ENCODE measurements at places on chromosomes 12 and 14. TPM values are rescaled to one million over a fixed set of nuclear protein-coding genes. Genes with fewer than 3 reads are reported as not detected.

Gene DTX3
- total RNA-seq, result 22.9 TPM

Gene NR2C1
- 29.1 TPM for total RNA-seq

Gene NINJ2
- total RNA-seq, result not detected

Gene REC8
- total RNA-seq, result 1.2 TPM

Gene OXA1L
- 39.1 TPM for total RNA-seq

Gene GALNT16
- 2.1 TPM for total RNA-seq

Gene SPRING1
- total RNA-seq, result 28.8 TPM

Gene PRH2
- total RNA-seq, result 0.28 TPM

Measured in smooth muscle cell of the umbilical artery (primary cell).